ENCODE measurements at places on chromosomes 16 and 17. TPM values are rescaled to one million over a fixed set of nuclear protein-coding genes. Genes with fewer than 3 reads are reported as not detected.

Gene KRTAP2-3
- not detected for total RNA-seq

Gene NT5C
- 82.6 TPM for total RNA-seq

Gene FOXJ1
- not detected for total RNA-seq

Gene STX8
- total RNA-seq = 97.5 TPM

Gene TUBB3
- total RNA-seq = not detected

Gene ITGB3
- 22.6 TPM for total RNA-seq

Gene WNT9B
- total RNA-seq = not detected

Gene ABCC3
- total RNA-seq = 13.4 TPM

Gene GPRC5C
- 3.8 TPM for total RNA-seq

Gene CLEC3A
- total RNA-seq = not detected

Gene SDK2
- 0.49 TPM for total RNA-seq

Gene ALOX12
- total RNA-seq = not detected

Gene PITPNM3
- 1.5 TPM for total RNA-seq

Gene DPEP2NB
- total RNA-seq = not detected

Gene HES7
- not detected for total RNA-seq

Gene LLGL2
- total RNA-seq = 2.0 TPM

Gene MYCBPAP
- total RNA-seq = 1.3 TPM

Gene MYO15B
- total RNA-seq = 191 TPM

Gene EFCAB13
- 10.0 TPM for total RNA-seq

Gene ABCA5
- total RNA-seq = 77.6 TPM

Gene SLC5A11
- 0.33 TPM for total RNA-seq

Gene CD300A
- 2.4 TPM for total RNA-seq

Gene NTN1
- 7.9 TPM for total RNA-seq

All from subcutaneous adipose tissue (tissue), 4 donors.